Stimulated activated CD8-positive, alpha-beta memory T cell treated with anti-CD3 and anti-CD28 coated beads, Interleukin-12 subunit alpha, Interleukin-12 subunit beta, amount 100 ng/mL, for 1 hour (primary cell): ENCODE measurements at places on chromosomes 6 and 20.

DNA sequence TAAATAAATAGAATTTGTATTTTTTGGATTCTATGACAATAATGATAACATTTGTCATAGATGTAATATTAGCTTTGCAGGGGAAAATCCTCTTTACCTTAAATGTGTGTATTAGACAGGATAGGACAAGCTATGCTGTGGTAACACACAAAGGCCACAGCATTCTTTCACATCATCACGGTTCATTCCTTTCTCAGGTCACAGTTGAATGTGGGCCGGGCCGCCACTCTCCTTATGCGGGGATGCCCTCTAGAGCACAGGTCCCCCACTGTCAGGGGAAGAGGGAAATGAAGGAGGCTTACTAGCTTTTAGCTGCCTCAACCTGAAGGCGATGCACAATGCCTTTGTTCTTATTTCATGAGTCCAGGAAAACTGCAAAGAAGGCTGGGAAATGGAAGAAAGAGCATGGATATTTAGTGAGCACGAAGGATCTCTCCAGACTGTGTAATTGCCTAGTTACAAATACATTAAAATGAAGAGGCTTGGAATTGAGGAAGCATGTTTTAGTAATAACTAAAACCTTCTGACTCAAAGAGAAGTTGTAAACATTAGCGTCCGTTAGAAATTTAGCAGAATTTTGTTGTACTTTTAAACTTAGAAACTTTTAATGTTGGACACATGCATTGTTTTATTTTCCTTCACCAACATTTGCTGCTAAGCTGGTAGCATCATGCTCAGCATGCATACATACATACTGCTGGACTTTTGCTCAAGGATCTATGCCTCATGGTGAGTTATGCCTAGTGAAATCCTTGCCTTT is 248.9 kb upstream of the FOXQ1 start:
- DNase-seq = no peak

DNA sequence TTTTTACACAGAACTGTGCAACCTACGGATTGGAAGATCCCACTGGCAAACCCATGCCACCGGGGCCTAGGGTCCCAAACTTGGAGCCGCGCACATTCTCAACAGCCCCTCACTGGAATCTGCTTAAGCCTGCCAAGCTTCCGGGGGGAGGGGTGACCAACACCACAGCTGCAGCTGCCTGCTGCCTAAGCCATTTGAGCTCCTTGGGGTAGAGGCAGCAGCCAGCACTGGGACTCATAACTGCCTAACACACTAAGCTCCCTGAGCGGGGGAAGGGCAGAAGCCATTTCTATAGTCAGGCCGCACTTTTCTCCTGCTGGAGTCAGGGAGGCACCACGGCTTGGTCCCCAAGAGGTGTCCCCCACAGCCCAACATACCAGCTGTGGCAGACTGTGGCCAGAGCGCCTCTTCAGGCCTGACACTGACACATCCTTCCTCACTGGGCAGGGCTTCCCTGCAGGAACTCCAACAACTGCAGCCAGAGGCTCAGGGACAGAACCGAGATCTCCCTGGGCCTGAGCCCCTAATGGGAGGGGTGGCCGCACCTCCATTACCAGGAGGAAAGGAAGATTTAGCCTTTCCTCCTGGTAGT is 270.3 kb upstream of the ECI2 start:
- DNase-seq = no peak

- DNase-seq = no peak
These were observed 249.7 kb upstream of the RUNX2 start for GRCh38 chr6:45078432-45078831.

DNA sequence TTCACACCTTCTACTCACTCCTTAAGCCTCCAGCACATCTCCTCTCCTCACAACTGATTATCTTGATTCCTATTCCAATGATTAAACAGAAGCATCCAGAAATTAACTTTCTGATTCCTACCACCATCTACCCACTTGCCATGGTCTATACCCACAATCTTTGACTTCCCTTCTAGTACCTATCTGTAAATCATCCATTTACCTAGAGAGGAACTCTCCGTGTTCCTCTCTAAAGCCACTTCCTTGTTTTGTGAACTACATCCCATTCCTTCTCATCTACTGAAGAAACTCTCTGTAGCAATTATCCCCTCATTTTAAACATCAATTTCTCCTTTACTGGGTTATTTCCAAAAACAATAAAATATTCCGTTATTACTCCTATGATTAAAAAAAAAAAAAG is 167.3 kb downstream of the ARHGAP18 start:
- DNase-seq = no peak

GRCh38 chr6:108114841-108115597 is 40.5 kb upstream of the OSTM1 start:
- DNase-seq = no peak

GRCh38 chr20:53352727-53353440 is 240.8 kb downstream of the ZNF217 start:
- DNase-seq = no peak

- no peak for DNase-seq
These were observed 4.8 kb upstream of the SLC17A3 start for GRCh38 chr6:25878721-25879322.

DNA sequence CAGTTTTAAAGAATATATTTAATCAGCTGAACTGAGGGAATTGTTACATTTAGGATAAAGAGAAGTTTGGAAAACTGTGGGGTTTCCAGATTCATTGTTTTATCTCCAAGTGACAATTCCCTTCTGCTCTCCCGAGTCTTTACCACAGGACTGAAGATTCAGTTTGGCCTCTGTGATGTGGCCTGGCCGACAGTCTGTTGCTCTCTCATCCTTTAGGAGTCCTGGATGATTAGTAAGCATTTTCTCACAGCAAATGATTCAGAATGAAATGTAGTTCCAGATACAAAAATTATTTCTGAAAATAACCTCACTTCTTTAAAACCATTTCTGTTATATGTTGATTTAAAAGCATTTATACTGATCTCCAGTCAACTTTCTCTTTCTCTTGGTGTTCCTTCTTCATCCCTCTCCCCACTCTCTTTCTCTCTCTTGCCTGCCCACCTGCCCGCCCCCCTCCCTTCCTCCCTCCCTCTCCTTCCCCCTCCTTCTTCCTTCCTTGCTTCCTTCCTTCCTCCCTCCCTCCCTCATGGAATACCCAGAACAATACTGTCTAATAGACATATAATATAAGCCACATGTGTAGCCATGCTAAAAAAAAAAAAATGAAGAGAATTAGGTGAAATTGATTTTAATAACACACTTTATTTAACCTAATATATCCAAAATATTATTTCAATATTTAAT is 254.9 kb downstream of the PRL start:
- DNase-seq = no peak

DNA sequence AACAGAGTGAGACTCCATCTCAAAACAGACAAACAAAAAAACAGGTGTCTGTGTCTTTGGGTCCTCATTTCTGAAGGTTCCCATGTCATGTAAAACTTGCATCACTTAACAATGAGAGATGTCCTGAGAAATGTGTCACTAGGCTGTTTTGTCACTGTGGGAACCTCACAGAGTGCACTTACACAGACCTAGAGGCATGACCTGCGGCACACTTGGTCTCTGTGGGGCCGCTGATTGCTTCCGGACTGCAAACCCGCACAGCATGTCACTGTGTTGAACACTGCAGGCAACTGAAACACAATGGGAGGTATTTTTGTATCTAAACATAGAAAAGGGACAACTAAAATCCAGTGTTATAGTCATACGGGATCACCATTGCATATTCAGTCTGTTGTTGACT is 42.3 kb upstream of the TMEM181 start:
- no peak for DNase-seq

DNA sequence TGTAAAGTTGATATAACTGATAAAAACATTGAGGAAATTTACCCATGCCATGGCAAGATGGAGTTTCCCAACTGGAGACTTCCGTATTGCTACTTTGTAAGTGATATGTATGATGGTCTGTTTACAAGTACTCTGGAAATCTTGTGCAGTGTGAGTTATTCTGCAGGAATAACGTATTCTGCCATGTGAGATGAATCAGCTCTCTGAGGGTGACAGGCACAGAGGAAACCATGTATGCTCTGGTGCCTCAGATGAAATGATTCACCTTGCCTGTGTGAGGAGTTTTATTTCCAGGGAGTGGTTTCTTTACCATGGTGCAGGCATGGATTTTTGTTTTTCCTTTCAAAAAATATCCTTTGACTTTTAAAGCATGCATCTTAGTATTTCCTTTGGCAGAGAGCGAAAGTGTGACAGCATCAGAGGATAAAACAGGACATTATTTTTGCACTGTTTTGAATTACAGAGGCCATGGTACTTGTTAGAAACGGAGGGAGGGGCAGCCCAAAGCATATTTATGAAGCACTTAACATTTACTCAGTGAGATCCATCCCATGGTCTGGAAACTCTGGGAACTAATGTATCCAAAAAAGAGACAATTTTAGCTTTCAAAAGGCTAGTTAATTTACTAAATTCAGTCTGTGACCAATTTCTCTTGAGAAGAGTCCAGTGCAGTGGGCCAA is 36.0 kb upstream of the MTRF1L start:
- no peak for DNase-seq

GRCh38 chr20:41938353-41938752 is 320.2 kb upstream of the CHD6 start:
- no peak for DNase-seq

GRCh38 chr20:54645445-54646155 is 170.2 kb downstream of the DOK5 start:
- DNase-seq = no peak

GRCh38 chr6:63600136-63600535 is 27.9 kb downstream of the LOC128125822 start:
- no peak for DNase-seq

DNA sequence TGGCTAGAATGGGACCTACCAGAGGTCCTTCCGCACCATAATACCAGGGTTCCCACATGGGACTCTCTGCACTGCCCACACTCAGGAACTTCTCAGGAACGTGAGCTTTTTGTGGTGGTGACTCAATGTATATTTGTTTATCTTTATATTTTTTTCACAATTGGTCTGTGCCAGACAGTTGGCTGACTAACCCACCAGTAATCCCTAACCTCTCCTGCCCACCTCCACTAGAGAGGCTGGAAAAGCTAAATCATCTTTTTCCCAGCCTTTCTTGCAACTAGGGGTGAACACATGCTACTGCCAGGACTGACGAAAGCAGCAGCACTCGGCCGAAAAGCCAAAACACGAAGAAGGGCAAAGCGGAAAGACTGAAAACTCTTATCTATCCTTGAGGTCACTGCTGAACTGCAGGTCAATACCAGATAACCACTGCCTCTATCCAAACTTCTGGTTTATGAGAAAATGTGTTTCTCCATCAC is 112.9 kb downstream of the TRERF1 start:
- DNase-seq = no peak

DNA sequence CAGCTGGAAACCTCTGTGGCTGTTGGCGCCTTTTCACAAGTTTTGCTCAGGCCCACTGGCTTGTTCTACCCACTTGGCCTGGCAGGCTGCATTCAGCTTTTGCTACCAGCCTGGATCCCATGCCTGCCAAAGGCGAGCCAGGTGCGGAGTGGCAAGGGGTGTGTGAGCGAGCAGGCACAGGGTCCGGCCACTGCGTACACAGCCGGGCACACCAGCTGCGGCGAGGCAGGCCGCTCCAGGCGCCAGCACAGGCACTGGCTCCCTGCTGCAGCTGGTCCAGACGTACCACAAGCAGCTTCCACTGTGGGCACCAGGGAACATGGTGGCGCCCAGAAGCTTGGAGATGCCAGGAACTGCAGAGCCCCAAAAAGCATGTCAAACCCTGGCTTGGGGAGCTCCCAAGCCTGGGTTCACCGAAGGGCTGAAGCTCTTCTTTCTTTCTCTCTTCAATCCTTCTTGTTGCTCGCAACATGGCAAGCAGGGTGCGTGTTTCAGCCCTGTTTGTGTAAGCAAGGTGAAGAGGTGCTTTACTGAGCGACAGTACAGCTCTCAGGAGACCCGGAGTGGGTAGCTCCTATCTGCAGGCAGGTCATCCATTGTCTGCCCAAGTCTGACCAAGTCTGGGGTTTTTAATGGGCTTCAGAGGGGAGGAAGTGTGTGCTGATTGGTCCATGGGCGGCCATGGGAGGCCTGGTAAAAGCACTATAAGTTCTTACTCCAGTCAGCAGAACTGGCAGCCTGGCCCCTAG is 32.6 kb upstream of the GRM4 start:
- DNase-seq = no peak

- no peak for DNase-seq
These were observed 86.8 kb downstream of the CNBD2 start for GRCh38 chr20:36055145-36055544.

- DNase-seq = no peak
These were observed 19.3 kb downstream of the RBM38 start for GRCh38 chr20:57410398-57410920.

GRCh38 chr6:18048953-18049630 is 61.7 kb upstream of the KIF13A start:
- no peak for DNase-seq

DNA sequence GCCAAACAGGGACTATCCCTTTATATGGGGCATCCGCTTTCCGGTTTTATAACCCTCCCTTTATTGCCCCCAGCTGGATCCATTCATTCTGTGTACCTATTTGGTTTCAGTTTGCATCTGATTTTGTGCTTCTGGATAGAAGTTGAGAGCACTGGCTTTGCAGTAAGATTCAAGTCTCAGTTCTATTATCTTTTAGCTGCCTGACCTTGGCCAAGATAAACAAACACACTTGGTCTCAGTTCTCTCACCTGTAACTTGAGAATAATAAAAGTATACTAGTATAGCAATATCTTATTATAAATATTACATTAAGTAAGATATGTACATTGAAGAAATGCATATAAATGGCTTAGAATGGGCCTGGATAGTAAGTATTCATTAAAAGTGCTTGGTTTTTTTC is 182.4 kb upstream of the TSHZ2 start:
- DNase-seq = no peak
